Effector CD8-positive, alpha-beta T cell (primary cell): ENCODE measurements at places on chromosomes 4 and X.

DNA sequence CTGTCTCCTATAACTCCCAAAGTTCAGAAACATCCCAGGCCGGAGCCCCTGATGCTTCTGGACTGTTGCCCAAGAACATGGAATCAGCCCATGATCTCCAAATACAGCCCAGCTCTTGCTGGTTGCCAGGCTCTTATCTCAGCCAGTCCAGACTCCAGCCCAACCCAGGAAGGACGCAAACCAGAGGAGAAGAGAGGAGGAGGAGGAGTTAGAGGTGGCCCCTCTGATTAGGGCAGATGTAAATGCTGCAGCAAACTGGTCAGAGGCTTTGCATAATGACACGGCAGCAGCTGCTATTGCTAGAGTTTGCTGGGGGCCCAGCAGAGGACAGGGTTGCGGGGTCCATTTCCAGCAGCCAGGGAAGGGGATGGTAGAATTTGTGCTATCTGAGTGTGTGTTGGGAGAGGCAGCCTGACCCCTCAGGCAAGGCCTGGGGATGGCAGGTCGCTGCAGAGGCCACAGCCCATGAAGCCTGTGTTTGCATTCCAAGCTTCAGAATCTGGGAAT is 4.2 kb upstream of the OTUD5 start:
- no peak for DNase-seq

DNA sequence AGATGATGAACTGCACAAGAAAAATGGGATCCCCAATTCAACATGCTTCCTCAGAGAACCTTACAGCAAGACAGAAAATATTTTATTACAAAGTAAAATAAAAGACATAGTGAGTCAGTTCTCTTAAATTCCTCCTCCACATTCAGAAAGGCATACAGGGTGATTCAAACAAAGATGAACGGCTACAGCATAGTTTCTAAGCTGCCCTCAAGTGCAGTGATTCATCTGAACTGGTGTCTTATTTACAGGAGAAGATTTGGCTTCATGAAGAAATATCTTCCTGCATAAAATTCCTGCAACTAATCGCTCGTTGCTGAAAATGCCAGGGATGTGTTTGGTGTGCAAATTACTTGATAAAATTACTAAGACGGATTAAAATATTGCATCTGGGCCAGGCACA is 103.6 kb downstream of the PRKX start:
- no peak for DNase-seq

- DNase-seq, result peak; percentile 40
Observed at GRCh38 chr4:110049951-110050925, 137.6 kb downstream of the EGF start.

DNA sequence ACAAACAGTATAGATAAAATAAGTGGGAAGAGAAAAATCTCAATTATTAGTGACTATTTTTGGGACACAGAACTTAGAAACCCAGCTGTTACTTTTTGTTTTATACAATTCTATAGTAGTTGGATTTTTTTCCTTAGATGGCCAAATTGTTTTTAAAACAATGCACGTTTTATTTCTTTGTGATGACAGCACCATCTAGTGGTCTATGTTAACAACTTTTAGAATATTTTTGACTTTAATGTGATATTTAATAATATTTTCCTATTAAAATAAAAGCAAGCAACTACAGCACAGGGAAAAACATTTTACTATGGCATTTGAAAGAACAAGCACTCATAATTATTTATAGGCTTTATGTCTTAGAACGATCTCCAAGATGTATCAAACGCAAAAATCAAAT is 5.6 kb upstream of the SMIM31 start:
- DNase-seq, result no peak

GRCh38 chr4:73902817-73903547 is 33.8 kb downstream of the CXCL1 start:
- DNase-seq, result no peak

- no peak for DNase-seq
Observed at GRCh38 chrX:101347859-101348451, 587 bp downstream of the TIMM8A start.

- DNase-seq, result no peak
Observed at GRCh38 chrX:122579036-122579435, 605.0 kb upstream of the GRIA3 start.

GRCh38 chr4:60663769-60664168 is 536.4 kb upstream of the ADGRL3 start:
- DNase-seq, result no peak

- DNase-seq, result no peak
Observed at GRCh38 chr4:184647266-184648053, 1.8 kb downstream of the CASP3 start.

- no peak for DNase-seq
Observed at GRCh38 chr4:66636349-66636748, 909.0 kb downstream of the CENPC start.

DNA sequence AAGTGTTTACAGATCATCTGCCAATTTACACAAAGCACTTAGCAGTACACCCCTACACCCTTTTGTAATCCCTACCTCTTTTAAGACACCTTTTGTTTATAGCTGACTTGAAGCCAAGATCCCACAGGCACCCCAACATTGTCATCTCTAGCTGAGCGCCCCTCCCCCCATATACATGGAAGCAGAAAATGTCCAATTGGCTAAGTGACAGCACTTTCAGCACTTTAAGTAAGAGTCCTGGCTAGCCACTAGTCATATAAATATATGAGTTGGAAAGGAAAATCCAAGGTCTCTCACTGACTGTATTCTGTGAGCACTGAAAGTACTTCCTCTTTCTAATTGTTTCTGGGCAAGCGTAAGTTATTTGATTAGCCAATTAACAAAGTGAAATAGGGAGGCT is 108.2 kb downstream of the NSUN7 start:
- DNase-seq, result no peak

- no peak for DNase-seq
Observed at GRCh38 chr4:8324640-8325239, 55.2 kb downstream of the HTRA3 start.

DNA sequence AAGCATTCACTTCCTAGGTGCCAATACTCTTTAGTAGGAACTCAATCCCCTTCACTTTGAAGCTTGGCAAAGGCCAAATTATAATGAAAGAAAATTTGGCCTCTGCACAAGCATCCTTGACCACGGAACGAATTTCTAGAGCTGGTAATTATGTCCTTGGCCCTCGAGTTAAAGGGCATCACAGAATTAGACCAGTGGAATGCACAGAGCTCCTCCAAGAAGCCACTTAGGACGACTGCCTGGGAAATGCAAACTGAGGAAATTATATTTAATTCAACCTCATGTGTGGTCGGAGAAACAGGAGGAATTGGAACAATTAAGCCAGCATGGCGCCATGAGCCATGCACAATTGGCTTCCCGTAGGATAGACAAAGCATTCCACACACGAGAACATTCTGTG is 59.3 kb downstream of the NLGN4X start:
- no peak for DNase-seq

- no peak for DNase-seq
Observed at GRCh38 chrX:39966176-39966575, 131.6 kb downstream of the BCOR start.

- no peak for DNase-seq
Observed at GRCh38 chr4:86536151-86536550, 58.0 kb upstream of the PTPN13 start.

GRCh38 chr4:161393602-161394001 is 770.2 kb downstream of the FSTL5 start:
- DNase-seq, result no peak

- no peak for DNase-seq
Observed at GRCh38 chr4:45199736-45200135, 473.4 kb upstream of the GNPDA2 start.

DNA sequence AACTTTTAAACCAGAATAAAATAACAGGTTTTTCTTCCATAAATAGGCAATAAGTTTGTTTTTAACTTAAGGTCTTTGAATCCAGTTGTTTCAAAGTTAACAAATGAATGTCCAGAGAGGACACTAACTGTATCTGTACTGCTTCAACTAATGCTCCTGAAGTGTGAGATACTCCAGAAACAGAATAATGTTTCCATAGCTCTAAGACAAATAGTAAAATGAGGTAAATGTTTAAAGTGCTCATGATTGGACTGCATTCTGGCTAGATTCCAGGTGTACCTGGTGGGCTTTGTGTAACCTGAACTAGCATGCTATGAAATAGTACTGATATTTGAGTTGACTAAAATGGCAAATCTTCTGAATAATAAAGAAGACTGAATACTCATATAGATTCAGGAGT is 51.7 kb downstream of the METTL14 start:
- DNase-seq, result no peak

DNA sequence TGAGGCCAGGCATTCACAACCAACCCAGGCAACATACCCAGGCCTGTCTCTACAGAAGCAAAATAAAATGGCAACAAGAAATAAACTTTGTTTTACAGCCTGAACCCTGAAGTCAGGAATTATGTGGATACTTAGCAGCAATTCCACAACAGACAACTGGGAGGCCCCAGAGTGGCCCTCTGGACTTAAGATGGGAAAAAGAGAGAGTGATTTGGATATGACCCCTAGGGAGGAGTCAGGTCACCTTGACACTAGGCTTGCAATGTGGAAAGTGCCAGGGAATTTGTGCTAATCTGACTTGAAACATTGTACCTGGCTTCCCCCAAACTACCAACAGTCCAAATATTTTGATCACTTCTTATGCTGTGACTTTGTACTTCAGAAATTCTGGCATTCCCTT is 193.1 kb downstream of the PARM1 start:
- no peak for DNase-seq

- DNase-seq, result no peak
Observed at GRCh38 chr4:79585834-79586233, 177.8 kb upstream of the GK2 start.

GRCh38 chr4:6268650-6269615 is 717 bp upstream of the WFS1 start:
- no peak for DNase-seq

- no peak for DNase-seq
Observed at GRCh38 chr4:103021120-103021519, 1.6 kb upstream of the SLC9B1 start.

GRCh38 chrX:646796-647195 is 16.2 kb downstream of the SHOX start:
- no peak for DNase-seq

- no peak for DNase-seq
Observed at GRCh38 chr4:53778155-53778554, 186.9 kb upstream of the LNX1 start.

- DNase-seq, result no peak
Observed at GRCh38 chr4:79078339-79078738, 139.1 kb upstream of the PAQR3 start.

DNA sequence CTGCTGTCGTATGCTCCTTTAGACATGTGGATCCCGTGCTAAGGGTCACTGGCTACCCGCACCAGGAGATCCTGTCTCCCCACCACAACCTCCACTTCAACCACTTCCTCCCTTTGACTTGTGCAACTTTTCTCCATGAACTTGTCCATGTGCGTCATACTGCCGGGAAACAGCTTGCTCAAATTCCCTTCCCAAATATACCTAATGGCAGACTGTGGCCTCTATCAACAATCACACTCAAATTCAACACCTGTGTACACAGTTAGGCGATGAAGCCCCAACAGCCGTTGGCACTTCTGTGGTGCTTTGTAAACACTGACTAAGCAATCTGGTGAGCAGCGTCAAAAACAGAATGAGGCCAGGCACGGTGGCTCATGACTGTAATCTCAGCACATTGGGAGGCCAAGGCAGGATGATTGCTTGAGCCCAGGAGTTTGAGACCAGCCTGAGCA is 49.5 kb downstream of the CD99L2 start:
- no peak for DNase-seq

DNA sequence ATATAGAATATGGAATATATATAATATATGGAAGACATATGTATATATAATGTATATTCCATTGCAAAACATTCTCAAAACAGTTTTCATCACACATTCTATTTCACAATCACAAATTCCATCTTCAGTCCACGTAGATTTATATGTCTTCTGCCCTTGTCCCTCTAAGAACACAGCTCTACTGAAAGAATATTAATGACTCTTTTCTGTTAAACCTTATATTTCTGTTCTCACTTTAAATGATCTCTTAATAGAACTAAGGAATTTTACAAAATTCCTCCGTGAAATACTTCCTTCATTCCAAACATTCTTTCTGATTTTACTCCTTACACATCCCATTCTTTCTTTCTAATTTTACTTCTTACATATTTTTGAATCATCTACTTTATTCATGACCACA is 1043.1 kb upstream of the PABPC4L start:
- DNase-seq, result no peak

DNA sequence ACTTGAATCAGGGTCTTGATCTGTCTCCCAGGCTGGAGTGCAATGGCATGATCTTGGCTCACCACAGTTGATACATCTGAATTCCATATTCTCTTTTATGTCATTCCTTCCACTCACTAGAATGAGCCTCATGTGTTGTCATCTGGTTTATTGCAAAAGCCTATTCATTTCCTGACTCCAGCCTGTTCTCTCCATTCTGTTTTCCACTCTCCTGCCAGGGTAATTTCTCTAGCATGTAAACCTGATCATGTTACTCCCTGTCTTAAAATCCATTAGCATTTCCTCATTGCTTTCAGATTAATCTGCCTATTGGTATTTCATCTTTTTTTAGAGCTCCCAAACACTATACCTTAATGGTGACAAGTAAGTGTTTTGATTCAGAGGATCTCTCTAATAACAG is 4.3 kb upstream of the DDX60L start:
- no peak for DNase-seq

DNA sequence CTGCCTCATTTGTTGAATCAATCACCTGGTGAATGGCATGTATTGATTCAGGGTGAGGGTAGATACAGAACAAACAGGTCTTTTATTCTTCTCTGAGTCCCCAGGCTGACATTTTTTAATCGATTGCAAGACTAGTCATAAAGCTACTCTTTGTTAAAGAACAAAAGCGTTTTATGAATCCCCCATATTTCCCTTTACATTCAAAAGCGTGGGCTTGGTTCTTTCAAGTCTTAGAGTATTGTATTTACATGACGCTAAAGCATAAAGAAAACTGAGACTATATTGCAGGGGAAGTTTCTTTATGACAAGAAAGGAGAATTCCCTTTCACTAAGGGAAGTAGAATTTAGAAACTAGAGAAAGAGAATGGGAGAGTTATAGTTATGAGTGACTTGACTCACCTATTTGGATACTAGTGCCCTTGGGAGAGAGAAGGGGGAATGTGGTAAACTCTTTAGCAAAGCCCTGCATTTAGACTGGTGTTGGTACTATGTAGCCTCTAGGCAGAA is 69.3 kb upstream of the PDE5A start:
- no peak for DNase-seq

- DNase-seq, result no peak
Observed at GRCh38 chrX:121407627-121408026, 360.2 kb downstream of the GLUD2 start.
